Mammary epithelial cell (primary cell): ENCODE measurements at places on chromosomes 7 and 10. TPM values are rescaled to one million over a fixed set of nuclear protein-coding genes. Genes with fewer than 3 reads are reported as not detected.

The ATP5F1C gene
- 214 and 250 TPM in 2 replicates for total RNA-seq

The SLC13A1 gene
- total RNA-seq, result not detected in 2 replicates

The SYNPO2L gene
- not detected for total RNA-seq

DNA sequence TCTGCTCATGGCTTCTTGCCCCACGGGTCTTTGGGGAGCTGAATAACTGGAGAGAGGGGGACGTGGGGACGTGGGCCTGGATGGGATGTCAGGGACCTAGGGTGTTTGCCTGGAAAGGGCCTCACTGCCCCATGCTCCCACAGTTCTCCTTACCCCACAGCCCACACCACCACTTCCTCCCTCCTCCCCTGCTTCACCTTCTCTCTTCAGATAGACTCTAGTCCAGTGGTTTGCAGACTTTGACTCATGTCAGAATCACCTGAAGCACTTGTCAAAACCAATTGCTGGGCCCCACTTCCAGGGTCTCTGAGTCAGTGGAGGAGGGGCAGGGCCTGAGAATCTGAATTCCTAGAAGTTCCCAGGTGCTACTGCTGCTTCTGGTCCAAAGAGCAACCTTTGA, 327.4 kb downstream of the RPS24 start:
- DNase-seq, result no peak

The IKZF1 gene
- total RNA-seq, result not detected in 2 replicates

GRCh38 chr7:96303686-96304443, 18.0 kb downstream of the SLC25A13 start:
- DNase-seq, result peak; percentile 95
